CD4-positive, alpha-beta T cell (primary cell): ENCODE measurements at places on chromosomes 11 and 22. TPM values are rescaled to one million over a fixed set of nuclear protein-coding genes. Genes with fewer than 3 reads are reported as not detected.

- peak; percentile 74 for DNase-seq
Measured at GRCh38 chr11:2945031-2945756, 16.0 kb upstream of the PHLDA2 start.

- DNase-seq, result no peak
Measured at GRCh38 chr22:40972587-40972986, 21.4 kb downstream of the RBX1 start.

DNA sequence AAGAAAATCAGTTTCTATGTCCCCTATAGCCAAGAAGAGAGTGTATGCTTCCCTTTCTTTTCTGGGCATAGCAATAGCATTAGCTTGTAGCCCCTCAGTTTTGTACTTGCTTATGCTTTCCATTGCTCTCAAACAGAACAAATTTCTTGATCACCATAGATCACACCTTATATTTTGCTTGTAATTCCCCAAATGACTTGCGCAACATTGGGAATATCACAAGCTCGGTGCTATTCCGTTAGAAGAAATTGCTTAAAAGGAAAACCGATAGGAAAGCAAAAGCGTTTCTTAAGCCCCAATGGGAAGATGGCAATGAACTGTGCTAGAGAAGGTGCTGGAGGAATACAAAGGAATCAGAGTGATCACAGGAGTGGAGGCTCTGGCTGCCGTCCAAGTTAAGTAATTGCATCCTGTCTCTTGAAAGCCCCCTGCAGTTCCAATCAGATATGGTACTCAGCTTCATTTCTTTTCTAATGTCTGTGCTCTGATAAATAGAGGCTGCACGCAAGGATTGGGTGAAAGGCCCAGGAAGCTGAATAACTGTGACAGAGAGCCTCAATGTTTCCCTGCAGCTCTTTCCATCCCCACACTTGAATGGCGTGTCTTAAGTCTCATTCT is 182.1 kb upstream of the KIRREL3 start:
- DNase-seq, result no peak

Gene ANO1
- not detected for total RNA-seq

- no peak for DNase-seq
Measured at GRCh38 chr22:46358766-46359165, 23.3 kb downstream of the TRMU start.

GRCh38 chr11:40104941-40105550 is 1354.4 kb downstream of the LRRC4C start:
- no peak for DNase-seq

DNA sequence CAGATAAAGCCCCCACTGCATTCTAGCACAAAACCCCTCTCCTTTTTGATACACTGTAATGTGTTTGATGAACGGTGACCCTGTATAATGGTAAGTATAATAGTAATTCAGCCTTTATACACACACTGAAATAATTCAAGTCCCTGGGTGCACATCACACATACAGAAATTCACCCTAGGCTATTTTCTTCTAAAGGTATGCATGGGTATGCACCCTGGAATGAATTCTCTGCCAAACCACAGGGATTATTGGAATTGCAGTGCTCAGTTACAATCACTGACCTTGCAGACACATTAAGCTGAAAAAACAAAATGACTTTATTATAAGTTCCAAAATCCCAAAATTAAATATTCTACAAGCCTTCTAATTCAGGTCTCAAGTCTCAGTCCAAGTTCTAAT is 245.9 kb upstream of the FAT3 start:
- no peak for DNase-seq

DNA sequence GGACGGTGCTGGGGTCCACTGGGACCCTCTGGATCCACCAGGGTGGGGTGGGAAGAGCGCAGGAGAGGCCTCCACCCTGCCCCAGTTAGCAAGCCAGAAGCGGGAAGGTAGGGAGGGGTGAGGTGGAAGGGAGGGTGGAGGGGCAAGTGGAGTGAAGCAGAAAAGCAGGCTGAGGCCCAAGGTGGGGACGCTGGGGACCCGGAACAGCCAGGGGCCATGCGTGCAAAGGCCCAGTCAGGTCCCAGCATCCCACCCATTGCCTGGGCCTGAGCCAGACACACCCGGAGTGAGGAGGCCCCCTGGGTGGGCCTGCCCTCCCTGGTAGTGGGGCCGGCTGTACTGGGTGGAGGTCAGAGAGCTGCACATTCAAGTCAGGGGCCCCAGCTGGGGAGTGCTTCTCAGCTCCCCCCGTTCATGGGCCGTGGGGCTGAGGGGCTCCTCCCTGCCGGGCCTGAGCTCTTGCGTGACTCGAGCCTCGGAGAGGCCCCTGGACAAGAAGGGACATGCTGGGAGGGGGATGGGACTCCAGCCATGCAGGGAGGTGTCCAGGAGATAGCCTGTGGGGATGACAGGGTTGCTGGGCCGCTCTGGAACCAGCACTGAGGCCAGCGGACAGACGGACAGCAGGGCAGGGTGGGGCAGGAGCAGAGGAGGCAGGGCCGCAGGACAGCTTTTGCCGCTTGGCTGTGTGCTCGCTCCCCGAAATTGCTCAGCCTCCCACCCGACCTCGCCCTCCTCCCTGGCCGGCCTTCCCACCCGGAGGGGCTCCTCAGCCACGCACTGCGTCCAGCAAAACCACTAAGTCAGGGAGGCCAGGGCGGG is 7.7 kb downstream of the TNNT3 start:
- no peak for DNase-seq

GRCh38 chr11:68306636-68307035 is 5.8 kb upstream of the LRP5 start:
- no peak for DNase-seq

DNA sequence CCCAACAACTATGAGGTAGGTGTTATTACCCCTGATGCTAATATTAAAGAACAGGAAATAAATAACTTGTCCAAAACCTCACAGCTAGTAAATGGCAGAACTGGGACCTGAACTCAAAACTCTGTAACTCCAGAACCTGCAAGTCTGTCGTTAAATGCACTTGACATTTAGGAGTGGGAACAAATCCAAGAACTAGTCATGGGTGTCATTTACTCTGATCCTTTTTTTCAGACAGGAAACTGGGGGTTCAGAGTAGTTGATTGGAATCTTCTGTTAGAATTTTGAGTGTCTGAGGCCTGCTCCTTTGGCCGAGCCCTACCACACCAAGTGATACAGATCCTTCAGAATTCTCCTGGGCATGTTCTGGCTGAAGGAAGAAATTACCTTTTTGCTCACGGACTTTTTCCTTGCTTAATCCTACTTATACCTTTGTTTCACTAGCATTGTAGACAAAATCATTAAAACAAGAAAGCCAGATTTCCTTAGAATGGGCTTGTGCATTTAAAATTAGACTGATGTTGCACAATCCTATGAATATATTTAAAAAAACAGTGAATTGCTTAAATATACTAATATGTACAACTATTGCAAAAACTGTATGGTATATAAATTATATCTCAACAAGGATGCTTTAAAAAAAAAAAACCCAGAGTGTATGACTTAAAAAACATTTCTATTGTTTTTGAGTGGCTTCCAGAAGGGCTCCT is 1.4 kb upstream of the YAP1 start:
- DNase-seq, result no peak

DNA sequence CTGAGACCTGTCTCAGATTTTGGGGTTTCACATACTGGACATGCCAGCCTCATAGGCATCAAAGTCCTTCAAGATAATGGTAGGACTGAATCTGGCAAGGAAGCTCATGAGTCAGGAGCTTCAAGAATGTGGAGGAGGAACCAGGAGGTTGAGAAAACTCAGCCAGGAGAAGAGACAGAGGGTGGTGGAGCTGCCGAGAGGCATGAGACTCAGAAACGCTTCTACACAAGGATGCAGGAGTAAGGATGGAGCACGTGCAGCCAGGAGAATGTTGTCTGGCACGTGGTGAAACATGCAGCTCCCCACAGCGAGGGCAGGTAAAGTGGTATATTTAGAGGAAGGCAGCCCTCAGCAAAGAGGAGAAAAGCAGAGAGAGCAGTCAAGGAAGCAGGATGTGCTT is 148.7 kb upstream of the ISX start:
- DNase-seq, result no peak

Gene CHEK1
- total RNA-seq, result 6.8 TPM

- DNase-seq, result peak; percentile 64
Measured at GRCh38 chr11:59102259-59102765, 4.7 kb upstream of the FAM111B start.

DNA sequence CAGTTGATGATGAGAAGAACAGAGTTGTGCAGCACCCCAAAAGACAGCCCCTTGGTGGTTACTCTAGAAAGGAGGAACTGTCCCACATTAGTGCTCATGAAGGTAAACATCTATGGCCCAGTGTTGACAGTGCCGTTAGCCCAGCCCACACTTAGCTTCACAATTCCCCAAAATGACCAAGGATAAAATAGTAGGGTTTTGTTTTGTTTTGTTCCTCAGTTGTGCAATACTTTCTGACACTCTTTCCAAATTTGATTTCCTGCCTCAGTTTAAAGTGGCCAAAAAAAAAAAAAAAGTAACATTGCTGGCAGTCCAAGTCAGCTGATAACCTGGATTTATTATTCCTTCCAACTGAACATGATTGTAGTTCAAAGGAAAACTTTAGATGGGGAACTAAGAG is 269.4 kb downstream of the TMEM135 start:
- no peak for DNase-seq

Gene LRRC10B
- not detected for total RNA-seq

Gene DMC1
- 0.52 TPM for total RNA-seq

DNA sequence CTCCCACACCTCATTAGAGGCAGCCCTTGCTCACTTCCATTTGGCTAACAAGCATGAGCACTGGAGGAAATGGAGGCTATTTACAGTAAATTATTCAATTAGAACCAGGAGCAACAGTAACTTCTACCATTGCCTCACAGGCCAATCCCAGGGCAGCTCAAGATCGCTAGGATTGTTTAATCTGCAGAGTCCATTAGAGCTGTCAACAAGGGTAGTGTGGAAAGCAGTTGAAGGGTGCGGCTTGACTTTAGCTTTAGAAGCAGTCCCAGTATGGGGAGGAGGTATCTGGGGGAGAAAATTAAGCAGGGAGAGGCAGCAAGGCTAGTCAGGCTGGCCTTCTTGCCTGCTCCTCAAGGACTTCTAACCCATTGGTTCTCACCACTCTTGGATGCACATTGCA is 38.3 kb upstream of the CYP2R1 start:
- DNase-seq, result no peak

DNA sequence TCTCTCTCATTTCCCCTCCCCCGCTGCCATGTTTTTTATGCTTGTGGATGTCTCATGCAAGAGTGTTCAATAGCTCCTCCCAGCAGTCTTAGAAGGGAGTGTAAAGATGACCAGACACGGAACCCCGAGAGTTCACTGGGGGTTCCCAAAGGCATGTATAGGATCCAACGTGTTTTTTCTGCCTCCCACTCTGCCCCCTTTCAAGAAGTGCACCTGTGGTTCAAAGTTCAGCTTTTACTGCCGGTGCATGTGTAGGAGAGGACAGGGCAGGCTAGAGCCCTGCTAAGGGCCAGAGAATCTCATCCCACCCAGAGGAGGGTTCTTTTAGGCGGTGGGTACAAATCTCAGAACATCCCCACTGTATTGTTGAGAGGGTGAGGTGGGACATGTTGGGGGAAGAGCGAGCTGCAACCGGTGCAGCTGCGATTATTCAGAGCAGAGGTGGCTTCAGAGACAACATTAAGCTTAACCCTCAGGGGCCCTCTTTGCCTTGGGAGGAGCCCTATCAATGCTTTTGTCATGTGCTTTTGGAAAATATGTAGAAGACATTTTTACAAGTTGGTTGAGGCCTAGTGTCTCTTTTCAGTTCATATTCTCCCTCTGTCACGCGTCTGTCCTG is 14.5 kb downstream of the MIF start:
- no peak for DNase-seq

GRCh38 chr11:206002-206384 is 1.2 kb downstream of the BET1L start:
- no peak for DNase-seq

GRCh38 chr11:47288066-47288465 is 18.1 kb downstream of the MADD start:
- DNase-seq, result no peak

DNA sequence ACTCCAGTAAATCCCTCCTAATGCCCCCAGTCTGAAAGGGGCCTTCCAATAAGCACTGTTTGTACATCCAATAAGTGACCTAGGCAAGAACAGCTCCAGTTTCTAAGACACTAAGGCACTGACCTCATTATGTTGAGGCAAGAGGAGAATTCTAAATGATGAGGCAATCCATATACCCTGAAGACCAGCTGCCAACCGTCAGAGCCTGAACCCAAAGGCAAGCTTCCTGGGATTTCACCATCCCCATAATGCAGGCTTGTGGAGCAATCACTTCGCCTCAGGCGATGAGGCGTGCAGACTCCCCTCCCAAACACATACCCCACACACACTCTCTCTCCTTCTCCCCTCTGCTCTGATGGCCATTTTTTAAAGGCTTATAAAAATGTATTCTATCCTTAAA is 49.5 kb downstream of the LGR4 start:
- DNase-seq, result no peak

DNA sequence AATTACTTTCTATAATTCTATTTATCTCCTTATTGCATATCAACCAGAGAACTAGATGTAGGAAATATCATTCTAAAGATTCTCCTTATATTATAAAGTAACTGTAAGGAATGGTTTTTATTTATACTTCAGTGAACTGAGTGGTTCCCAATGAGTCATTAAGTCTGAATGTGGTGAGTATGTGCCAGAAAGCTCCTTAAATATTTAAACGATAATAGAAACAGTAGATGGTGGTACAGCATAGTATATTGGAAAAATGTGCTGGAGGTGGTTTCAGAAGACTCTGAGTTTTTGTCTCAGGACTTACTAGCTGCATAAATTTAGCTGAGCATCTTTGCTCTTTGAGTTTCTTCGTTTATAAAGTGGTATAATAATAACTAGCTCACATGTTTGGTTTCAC is 653.5 kb downstream of the FAM181B start:
- DNase-seq, result no peak

Gene RPS25
- 2,296 TPM for total RNA-seq

DNA sequence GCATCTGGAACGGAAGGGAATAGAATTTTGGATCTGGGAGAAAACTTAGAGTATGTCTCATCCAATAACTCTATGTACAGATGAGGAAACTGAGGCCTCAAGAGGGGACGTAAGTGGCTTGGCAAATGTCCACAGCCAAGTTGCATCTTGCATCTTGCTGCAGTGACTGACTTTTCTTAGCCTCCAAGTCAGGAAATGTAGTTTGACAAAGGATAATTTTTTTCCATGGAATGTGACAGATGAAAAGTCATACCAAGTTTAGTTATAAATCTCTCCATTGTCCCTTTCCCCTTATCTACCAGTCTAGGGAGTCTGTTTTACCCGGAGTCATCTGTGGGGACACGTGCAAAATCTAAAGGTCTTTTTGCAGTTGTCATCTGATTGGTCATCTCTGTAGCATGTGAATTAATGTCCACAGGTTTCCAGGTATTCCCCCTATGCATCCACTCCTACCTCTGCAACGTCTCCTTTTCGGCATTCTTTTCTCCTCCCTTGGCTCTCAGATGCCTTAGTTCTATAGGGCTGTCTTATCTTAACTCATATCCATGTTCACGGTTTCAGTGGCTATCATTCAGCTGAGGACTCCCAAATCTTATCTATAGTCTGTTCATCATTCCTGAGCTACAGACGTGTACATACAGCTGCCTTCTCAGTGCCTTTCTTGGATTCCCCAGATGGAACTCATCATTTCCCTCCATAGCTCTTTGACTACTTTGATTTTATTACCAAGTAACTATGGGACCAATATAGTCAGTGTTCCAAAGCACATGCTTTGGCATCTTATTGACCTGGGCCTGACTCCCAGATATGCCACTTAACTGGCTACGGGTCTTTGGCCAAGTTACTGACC is 139.5 kb upstream of the TIMP3 start:
- no peak for DNase-seq
